ENCODE measurements at places on chromosomes 13 and 19.

DNA sequence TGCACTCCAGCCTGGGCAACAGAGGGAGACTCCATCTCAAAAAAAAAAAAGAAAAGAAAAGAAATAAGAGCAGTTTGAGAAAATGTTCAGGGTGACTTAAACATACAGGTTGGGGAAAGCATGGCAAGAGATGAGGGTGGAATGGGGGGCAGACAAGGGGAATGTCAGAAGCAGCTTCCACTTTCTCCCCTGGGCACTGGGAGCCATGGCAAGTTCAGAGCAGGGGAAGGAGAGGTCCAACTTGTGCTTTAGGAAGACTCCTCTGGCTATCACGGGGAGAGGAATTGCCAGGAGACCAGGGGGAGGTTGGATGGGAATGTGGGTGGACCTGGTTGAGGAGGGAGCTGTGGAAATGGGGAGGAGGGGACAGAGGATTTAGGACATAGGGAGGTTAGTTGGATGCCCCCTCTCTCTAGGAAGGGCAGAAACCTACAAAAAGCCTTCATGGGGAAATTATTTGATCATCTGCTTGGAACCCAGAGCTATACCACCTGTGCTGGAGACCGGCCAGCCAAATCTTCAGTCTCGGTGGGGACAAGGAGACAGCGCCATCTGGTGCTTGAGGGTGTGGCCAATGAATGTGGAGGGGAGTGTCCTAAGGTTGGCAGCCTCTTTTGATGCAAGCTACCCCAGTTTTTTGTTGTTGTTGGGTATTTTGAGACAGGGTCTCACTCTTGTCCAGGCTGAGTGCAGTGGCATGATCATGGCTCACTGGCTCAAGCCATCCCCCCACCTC is 7.3 kb upstream of the STRN4 start:
- H3K27ac ChIP-seq, result no peak overlapping the region
- H3K4me3 ChIP-seq, result no peak overlapping the region
- DNase-seq, result peak; percentile 78
- H3K27me3 ChIP-seq, result no peaks in the 10 kb centered on the region
- peaks cover 6% of the 10 kb centered on the region for H3K36me3 ChIP-seq

GRCh38 chr19:40791349-40791748 is 7.6 kb upstream of the EGLN2 start:
- peak overlapping the region; percentile 81 for H3K27ac ChIP-seq
- DNase-seq, result no peak
- no peaks in the 10 kb centered on the region for H3K36me3 ChIP-seq
- no peak overlapping the region for H3K4me3 ChIP-seq

DNA sequence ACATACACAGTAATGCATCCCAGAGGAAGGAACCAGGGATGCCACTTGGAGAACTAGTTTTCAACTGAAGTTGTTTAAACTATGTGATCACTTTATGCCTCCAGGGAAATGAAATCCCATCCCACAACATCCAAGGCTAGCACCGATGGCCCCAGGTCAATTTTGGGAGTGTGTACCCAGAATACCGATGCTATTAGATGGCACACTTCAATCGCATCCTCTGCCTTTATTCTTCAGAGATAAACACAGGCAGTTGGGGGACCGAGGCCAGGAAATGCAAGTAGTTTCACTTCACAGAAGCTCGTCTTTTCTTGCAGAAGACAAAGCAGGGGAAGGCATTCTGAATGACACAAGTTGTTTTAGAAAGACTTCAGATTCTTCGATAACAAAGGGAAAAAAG is 13.8 kb downstream of the STK24 start:
- no peaks in the 10 kb centered on the region for H3K36me3 ChIP-seq
- DNase-seq, result no peak
- no peaks in the 10 kb centered on the region for H3K27me3 ChIP-seq
- H3K4me1 ChIP-seq, result peaks cover 76% of the 10 kb centered on the region
- H3K27ac ChIP-seq, result peak overlapping the region; percentile 63

- no peak overlapping the region for H3K4me3 ChIP-seq
- no peaks in the 10 kb centered on the region for H3K4me1 ChIP-seq
- no peak overlapping the region for H3K27ac ChIP-seq
- no peak for DNase-seq
- no peaks in the 10 kb centered on the region for H3K36me3 ChIP-seq
- H3K27me3 ChIP-seq, result no peaks in the 10 kb centered on the region
These were observed 283.4 kb downstream of the DACH1 start for GRCh38 chr13:71583581-71583980.

GRCh38 chr19:13122980-13123957 is 5.2 kb downstream of the NACC1 start:
- H3K36me3 ChIP-seq, result no peaks in the 10 kb centered on the region
- no peaks in the 10 kb centered on the region for H3K27me3 ChIP-seq
- no peak for DNase-seq
- H3K27ac ChIP-seq, result no peak overlapping the region
- peaks cover 12% of the 10 kb centered on the region for H3K4me1 ChIP-seq

DNA sequence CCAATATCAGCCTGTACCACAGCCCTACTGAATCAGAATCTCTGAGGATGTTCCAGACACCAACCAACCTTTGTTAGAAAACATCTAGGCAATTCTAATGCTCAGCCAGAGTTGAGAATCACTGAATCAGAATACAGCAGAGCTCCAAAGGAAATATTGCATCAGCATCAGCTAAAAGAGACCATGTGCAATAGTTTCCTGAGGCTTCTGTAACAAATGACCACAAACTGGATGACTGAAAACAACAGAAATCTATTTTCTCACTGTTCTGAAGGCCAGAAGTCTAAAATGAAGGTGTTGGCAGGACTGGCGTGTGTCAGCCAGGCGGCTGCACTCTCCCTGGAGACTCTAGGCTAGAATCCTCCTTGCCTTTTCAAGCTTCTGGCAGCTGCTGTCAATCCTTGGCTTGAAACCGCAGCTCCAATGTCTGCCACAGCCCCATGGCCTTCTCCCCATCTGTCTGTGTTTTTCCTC is 1.2 kb upstream of the DCT start:
- H3K4me1 ChIP-seq, result no peaks in the 10 kb centered on the region
- no peak for DNase-seq
- no peak overlapping the region for H3K4me3 ChIP-seq
- no peaks in the 10 kb centered on the region for H3K36me3 ChIP-seq
- H3K27me3 ChIP-seq, result no peaks in the 10 kb centered on the region
- H3K27ac ChIP-seq, result no peak overlapping the region

- no peaks in the 10 kb centered on the region for H3K27me3 ChIP-seq
- peaks cover 14% of the 10 kb centered on the region for H3K4me1 ChIP-seq
- peak overlapping the region; percentile 82 for H3K27ac ChIP-seq
- H3K4me3 ChIP-seq, result no peak overlapping the region
These were observed 12.5 kb upstream of the ACTN4 start for GRCh38 chr19:38634757-38635482.

- H3K27ac ChIP-seq, result no peak overlapping the region
- H3K27me3 ChIP-seq, result no peaks in the 10 kb centered on the region
- H3K4me3 ChIP-seq, result no peak overlapping the region
- H3K36me3 ChIP-seq, result no peaks in the 10 kb centered on the region
These were observed 169.2 kb downstream of the ZIC5 start for GRCh38 chr13:99802416-99802815.

GRCh38 chr19:3851254-3852176 is 17.3 kb downstream of the ZFR2 start:
- no peak for DNase-seq
- H3K4me1 ChIP-seq, result no peaks in the 10 kb centered on the region
- no peak overlapping the region for H3K4me3 ChIP-seq
- no peak overlapping the region for H3K27ac ChIP-seq
- H3K36me3 ChIP-seq, result no peaks in the 10 kb centered on the region

GRCh38 chr19:5407356-5407755 is 47.9 kb upstream of the ZNRF4 start:
- no peak overlapping the region for H3K4me3 ChIP-seq
- no peak overlapping the region for H3K27ac ChIP-seq
- no peaks in the 10 kb centered on the region for H3K27me3 ChIP-seq
- H3K4me1 ChIP-seq, result no peaks in the 10 kb centered on the region
- DNase-seq, result no peak

DNA sequence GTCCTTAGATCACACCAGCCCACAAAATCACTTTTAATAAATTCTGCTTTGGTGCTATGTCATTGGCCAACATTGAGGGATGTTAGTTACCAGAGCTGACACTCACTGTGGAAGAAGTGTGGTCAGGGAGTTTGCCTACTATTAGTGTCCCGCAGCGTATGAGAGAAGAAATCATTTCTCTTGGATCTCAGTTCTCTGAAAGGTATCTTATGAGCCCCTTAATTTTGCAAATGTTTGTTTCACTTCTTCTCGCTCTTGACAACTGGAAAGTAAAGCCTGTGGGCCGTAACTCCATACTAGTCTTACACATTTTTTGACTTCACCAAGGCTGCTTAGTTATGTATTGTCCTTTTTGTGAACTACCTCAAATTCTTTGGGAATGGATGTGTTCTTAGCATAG is 80.9 kb downstream of the FLT1 start:
- H3K27me3 ChIP-seq, result no peaks in the 10 kb centered on the region
- H3K4me3 ChIP-seq, result no peak overlapping the region
- no peaks in the 10 kb centered on the region for H3K4me1 ChIP-seq
- H3K27ac ChIP-seq, result no peak overlapping the region
- no peaks in the 10 kb centered on the region for H3K36me3 ChIP-seq

- peaks cover 14% of the 10 kb centered on the region for H3K36me3 ChIP-seq
- DNase-seq, result no peak
- H3K27ac ChIP-seq, result no peak overlapping the region
- H3K4me3 ChIP-seq, result no peak overlapping the region
- peaks cover 4% of the 10 kb centered on the region for H3K4me1 ChIP-seq
These were observed 82.2 kb downstream of the SLC7A1 start for GRCh38 chr13:29513002-29513980.

DNA sequence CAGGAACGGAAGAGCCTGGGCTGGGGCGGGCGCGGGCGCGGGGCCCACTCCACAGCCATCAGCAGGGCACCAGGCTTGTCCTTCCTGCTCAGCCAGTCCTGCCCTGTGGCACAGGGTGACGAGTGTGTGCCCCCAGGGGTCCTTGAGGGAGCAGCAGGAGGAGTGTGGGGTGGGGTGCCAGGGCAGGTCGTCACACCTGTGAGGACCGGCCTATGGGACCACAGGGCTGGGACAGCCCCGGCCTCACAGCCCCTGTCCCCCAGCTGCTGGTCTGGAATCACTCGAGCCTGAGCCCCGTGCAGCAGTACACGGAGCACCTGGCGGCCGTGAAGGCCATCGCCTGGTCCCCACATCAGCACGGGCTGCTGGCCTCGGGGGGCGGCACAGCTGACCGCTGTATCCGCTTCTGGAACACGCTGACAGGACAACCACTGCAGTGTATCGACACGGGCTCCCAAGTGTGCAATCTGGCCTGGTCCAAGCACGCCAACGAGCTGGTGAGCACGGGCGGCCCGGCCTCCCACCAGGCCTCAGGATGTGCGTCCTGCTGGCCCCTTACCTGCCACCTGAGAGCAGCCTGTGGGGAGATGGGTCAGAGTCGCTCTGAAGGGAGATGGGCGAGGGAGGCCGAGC is 6.7 kb upstream of the TEKTIP1 start:
- no peaks in the 10 kb centered on the region for H3K4me1 ChIP-seq
- H3K4me3 ChIP-seq, result no peak overlapping the region
- DNase-seq, result no peak
- no peaks in the 10 kb centered on the region for H3K27me3 ChIP-seq
- peaks cover 30% of the 10 kb centered on the region for H3K36me3 ChIP-seq
- no peak overlapping the region for H3K27ac ChIP-seq

DNA sequence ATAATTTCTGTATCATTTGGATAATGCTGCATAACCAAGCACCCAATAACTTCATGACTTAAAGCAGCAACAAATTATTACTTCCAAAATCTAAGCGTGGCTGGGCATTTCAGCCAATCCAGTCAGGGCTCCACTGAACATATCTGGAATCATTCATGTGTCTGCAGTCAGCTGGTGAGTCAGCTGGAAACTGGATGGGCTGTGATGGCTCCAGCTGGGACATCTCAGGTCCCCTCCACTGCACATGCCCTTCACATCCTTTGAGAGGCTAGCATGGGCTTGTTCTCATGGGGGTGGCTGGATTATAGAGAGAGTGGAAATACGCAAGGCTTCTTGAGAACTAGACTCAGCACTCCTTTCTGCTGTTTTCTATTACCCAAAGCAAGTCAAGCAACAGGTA is 961.9 kb downstream of the DIAPH3 start:
- H3K4me3 ChIP-seq, result no peak overlapping the region
- DNase-seq, result no peak
- no peaks in the 10 kb centered on the region for H3K36me3 ChIP-seq
- H3K27me3 ChIP-seq, result no peaks in the 10 kb centered on the region

DNA sequence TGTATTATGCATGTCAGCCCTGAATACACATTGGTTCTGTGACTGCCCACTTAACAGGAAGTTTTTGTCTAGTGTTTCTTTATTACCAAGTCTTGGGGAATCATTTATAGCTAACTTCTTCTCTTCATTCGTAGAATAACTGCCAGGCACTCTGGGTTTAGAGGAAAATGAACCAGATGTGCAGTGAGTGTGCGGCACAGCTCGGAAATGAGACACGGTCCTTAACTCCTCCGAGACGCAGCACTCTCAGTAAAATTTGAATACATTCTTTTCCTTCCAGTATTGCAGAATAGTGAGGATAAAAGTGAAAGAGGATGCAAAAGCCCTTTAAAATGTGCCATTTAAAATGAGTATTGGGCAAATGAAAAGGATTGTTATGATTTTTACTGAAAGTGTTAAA is 29.2 kb downstream of the ATP8A2 start:
- H3K4me3 ChIP-seq, result no peak overlapping the region
- DNase-seq, result no peak
- no peaks in the 10 kb centered on the region for H3K4me1 ChIP-seq
- H3K36me3 ChIP-seq, result no peaks in the 10 kb centered on the region
- H3K27me3 ChIP-seq, result no peaks in the 10 kb centered on the region
- H3K27ac ChIP-seq, result no peak overlapping the region

DNA sequence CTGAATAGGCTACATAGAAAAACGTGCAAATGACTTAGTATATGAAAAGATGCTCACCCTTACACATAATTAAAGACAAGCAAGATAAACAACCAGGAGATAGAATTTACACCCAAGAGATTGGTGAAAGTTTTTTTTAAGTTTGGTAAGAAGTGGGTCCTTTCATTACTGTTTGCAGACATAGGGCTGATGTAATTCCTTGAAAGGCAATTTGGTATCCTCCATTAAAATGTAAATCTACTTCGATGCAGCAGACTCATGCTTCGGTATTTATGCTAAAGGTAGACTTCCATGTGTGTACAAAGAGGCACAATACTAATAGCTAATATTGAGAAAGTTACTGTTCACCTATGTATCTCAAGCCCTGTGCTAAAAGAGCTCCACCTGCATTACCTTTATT is 33.5 kb downstream of the CNMD start:
- H3K4me1 ChIP-seq, result no peaks in the 10 kb centered on the region
- H3K4me3 ChIP-seq, result no peak overlapping the region
- H3K27ac ChIP-seq, result no peak overlapping the region
- H3K27me3 ChIP-seq, result no peaks in the 10 kb centered on the region
- DNase-seq, result no peak
- H3K36me3 ChIP-seq, result no peaks in the 10 kb centered on the region

GRCh38 chr19:13460045-13460444 is 46.2 kb downstream of the CACNA1A start:
- no peaks in the 10 kb centered on the region for H3K4me1 ChIP-seq
- H3K27ac ChIP-seq, result no peak overlapping the region
- H3K27me3 ChIP-seq, result no peaks in the 10 kb centered on the region

- H3K36me3 ChIP-seq, result peaks cover 9% of the 10 kb centered on the region
- no peaks in the 10 kb centered on the region for H3K4me1 ChIP-seq
- DNase-seq, result no peak
- no peak overlapping the region for H3K27ac ChIP-seq
- no peaks in the 10 kb centered on the region for H3K27me3 ChIP-seq
- no peak overlapping the region for H3K4me3 ChIP-seq
These were observed 74.8 kb downstream of the SLC7A1 start for GRCh38 chr13:29520671-29521070.
